Glutamatergic neuron (in vitro differentiated cells): ENCODE measurements at places on chromosomes 2 and 18.
A peak's percentile ranks its signal among the peaks of the same experiment; 100 is the strongest.

DNA sequence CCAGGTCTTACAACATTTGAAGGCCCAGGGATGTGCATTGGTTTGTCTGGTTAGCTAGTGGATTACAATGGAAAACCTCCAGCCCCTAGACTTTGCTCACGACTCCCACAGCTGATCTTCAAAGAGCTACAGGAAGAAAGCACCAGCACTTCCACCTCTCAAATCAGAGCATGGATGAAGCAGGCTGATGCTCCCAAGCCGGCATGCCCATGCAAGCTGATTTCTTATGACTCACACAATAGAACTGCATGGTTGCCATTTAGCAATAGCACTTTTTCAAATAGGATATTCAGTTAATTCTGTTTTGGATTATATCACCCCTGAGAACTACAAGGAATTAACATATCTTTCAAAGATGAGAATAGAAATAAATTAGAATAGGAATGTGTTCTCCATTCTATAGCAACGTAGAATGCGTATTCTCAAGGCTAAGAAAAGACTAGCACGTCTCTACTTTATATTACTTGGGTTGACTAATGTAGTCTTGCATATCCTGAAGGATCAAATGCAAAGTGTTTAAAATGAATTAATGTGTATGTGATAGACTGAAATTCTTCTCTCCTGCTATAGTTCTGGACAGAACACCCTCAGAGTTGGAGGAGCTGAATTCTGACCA, 292.4 kb downstream of the TRIB2 start:
- no peak for DNase-seq

DNA sequence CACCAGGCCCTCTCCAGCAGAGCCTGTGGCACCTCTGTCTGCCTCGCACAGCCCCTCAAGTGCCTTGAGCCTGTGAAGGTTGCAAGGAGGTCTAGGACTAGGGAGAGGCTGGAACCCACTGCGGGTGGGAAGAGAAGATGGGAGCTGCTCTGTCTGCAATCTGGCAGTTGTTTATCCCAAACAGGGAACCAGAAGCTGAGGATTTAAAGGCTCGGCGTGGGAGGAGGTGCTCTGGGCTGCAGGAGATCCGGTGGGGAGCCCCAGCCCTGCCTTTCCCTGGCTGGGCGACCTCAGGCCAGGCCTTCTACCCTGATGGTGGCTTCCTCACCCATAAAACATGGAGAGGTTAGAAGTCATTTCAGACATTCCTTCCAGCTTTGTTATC, 174.1 kb downstream of the SMAD7 start:
- no peak for DNase-seq

DNA sequence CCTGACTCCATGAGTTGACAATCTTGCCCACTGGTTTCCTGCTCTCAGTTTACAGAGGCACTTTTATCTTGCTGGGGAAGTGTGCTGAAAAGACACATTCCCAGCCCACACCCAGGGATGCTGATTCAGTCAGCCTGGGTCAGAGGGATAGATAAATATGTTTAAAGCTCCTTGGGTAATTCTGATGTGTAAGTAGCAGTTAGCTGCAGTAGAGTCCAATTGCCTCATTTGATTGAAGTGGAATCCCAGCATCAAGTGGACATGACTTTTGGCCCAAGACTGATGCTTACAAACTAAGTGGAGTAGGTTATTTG, 29.4 kb downstream of the PSD4 start:
- no peak for DNase-seq

DNA sequence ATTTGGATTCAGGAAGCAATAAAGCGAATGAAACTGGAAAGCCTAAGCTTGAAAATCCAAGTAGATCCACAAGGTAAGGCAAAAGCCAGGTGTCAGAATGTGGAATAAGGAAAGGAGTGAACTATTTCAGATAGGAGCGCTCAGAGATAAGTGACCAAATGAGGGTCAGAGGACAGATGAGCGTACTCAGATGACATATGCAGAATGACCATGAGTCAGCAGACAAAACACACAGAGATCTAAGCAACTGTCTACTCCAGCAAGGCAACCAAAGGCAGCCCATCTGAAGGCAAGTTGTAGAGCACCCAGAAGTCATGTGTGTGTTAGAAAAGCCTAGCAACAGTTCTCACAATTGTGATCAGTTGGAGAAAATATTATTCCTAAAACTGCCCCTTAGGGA, 548.4 kb upstream of the FSHR start:
- DNase-seq: no peak

- DNase-seq: no peak
These were observed 25.5 kb upstream of the SNED1 start for GRCh38 chr2:240972636-240973521.

DNA sequence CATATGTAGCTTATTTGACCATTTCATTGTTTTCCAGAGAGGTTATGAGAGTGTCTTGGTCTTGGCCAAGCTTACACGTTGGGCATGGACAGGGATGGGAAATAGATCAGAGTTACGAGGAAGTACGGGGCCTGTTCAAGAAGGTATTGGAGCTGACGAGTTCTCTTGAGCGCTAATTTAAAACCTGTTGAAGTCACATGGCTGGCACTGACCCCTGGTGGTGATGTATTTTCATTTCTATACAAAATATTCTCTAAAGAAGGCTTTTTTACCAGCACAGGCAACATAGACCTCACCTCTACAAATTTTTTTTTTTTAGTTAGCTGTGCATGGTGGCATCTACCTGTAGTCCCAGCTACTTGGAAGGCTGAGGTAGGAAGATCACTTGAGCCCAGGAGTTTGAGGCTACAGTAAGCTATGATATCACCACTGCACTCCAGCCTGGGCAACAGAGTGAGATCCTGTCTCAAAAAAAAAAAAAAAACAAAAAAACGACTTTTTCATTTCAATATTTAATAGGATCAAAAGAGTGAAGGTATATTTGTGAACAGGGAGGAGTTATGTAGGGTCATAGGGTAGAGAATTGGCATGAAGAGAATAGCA, 19.6 kb downstream of the UGP2 start:
- DNase-seq: peak; percentile 47

DNA sequence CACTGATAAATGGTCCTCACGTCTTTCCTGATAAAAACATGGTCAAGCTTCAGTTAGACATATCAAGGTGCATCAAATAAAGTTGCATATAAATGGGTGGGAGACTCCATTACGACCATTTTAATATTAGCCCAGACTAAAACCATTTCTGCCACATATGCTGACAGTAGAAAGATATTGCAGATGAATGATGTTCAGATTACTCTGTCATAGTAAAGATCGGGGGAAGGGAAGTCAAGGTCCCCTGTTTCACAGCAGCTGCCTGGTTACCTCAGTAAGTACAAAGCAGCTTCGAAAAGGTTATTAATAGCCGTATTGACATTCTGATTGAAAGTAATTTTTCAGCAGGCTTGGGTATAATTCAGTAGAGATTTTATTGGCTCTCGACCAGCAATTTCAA, 927.7 kb upstream of the CDH2 start:
- DNase-seq: no peak

DNA sequence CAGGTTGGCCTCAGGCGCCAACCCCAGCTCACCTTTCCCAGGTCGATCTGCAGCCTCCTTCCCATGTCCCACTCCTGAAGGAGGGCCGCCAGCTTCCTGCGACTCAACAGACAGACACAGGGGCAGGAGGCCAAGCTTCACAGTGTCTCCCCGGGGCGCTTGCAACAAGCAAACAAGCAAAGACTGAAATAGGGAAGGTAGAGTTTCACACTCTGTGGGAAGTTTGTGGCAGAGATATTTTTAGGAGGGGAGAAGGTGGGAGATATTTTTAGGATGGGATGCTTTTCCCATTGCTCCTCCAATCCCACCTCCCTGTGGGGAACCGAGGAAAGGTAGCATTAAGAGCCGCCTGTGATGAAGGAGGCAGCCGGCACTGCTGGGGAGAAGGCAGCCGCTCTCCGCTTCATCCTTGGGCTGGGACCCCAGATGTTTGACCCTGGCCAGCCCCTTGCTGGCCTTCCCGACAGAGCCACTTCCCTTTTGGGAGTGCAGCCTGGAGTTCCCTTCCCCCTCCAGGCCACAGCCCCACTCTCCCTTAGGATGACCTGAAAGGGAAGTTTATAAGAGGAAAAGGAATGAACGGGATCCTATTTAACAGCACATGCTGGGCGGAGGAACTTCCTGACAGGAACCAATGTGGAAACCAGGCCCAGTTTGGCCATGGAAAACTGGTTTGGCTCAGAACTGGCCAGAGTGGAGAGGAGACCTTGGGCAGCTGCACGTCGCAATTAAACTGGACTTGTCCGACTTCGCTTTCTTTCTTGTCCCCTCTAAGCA, 142.2 kb upstream of the SMAD2 start:
- no peak for DNase-seq

GRCh38 chr2:212517693-212518092, 20.9 kb downstream of the ERBB4 start:
- no peak for DNase-seq

DNA sequence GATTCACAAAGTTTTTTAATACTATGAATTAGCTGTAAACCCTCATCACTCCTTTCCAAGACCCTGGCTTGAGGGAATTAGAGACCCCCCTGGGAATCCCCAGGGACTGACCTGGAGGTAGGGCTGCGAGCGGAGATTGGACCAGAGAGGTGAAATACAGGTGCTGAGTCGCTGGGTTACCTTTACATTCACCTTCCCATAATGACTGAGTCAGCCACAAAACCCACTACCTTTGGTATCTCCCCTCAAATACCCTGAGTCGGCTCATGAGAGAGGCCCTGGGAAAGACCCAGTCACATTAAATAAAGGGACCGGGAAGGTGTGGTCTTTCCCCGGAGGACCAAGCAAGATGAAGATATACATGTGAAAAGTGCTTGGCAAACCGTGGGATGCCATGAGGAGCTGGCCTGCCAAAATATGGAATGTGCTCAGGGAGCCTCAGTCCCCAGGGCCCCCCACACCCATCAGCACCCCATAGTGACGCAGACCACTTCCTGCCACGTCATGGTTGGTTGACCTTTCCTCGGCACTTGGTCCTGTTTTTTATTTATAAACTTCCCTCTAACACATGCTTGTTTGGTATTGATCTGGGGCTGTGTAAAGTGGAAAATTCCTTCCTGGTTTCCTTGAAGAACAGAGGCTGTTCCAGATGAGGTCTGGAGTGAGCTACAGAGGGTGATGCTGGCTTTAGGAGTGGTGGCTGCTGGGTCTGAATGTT, 51.4 kb downstream of the IL1RL2 start:
- DNase-seq: no peak

DNA sequence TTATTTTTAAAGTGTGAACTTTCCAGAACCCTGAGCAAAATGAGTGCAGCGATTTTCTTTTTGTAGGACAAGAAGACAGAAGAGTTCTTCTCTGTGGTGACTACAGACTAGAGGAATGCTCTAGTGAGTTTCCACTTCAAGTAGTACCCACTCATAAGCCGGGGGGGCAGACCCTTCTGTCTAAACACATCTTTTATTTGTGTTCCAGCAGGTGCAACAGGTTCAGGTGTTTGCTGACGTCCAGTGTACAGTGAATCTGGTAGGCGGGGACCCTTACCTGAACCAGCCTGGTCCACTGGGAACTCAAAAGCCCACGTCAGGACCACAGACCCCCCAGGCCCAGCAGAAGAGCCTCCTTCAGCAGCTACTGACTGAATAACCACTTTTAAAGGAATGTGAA, 25.2 kb downstream of the PTRHD1 start:
- no peak for DNase-seq

- no peak for DNase-seq
These were observed 38.8 kb downstream of the NCAPH start for GRCh38 chr2:96374211-96374951.

- DNase-seq: no peak
These were observed 13.9 kb upstream of the UGP2 start for GRCh38 chr2:63827749-63828148.

- no peak for DNase-seq
These were observed 362.2 kb upstream of the KCNH7 start for GRCh38 chr2:163200741-163201140.

DNA sequence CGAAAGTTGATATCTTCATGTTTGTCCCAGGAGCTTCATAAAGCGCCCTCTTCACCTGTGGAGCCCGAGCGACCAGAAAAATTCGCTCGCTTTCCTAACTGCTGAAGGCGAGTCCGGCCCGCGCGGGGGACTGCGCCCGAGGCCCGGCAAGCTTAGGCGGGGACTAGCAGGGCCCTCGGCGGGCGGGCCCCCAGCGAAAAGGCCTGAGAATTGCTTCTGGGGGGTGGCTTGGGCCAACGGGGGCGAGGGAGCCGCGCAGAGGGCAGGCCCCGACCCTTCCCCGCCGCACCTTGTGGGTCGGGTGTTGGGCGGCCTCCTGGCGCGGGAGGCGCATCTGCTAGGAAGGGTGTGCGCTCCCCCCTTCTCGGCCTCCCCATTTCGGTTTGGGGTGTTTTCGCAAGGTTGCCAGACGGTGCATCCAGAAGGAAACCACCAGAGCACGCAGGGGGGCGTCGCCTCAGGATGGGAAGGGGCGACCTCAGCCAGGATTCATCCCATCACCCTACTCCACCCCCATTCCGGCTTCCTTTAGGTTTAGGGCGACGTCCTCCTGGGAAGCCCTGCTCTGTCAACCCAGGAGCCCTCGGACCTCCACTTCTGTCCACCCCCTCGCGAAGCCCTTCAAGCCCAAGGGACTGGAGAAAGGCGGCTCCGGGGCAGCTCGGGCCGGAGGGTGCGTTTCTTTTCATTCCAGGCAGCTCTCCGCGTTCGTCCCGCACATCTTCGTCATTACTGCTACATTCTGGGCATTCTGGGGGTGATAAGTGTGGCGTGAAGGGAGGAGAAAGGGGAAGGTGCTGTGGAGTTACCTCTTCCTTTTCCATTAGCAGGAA, 9.1 kb downstream of the SP9 start:
- DNase-seq: peak; percentile 36

DNA sequence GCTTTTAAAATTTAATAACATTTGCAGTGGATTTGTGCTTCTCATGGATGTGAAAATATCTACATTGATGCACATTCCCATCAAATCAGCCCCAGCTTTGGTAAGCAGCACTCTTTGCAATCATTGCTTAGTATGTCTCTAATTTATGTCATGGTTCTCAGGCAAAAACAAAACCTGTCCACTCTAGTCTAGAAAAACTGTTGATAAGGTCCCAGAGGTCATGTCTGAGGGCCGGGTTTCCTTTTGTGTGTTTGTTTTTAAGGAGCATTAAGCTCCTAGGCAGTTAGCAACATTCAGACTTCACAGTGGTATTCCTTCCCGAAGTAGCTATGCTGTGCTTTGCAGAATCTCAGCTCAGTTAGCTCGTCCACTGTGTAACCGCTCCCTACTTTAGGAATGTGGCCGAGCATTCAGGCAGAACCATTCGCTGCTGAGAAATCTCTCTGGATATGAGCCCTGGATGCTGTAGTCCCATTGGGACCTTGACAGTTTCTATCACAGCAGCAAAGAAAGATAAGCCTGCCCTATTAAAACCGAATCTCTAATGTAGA, 4.0 kb downstream of the DIPK1C start:
- DNase-seq: no peak

- DNase-seq: no peak
These were observed 45.6 kb downstream of the DIPK1C start for GRCh38 chr18:74411475-74411874.
